ENCODE measurements at places on chromosomes 1 and 21.

GRCh38 chr1:116182019-116182714, 71.0 kb downstream of the MAB21L3 start:
- no peak for DNase-seq

DNA sequence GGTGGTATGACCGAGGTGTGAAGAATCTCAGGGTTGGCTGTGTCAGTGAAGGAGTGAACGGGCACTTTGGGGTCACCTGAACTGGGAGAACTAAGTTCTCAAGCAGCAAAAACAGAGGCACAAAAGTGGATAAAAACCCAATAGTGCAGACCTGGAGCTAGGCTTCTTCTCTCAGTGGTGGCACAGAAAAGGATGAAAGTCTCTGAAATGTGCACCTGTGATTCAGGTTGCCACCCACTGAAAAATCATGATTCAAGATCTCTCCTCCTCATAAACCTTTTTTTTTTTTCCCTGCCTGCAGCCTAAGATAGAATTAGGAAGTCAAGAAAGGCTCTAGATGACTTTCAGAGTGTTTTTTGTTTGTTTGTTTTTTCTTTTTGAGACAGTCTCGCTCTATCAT, 304.8 kb downstream of the KIF26B start:
- DNase-seq = no peak

- DNase-seq = peak; percentile 70
Observed at GRCh38 chr1:202807926-202808757, at the start of gene KDM5B. KDM5B (minus strand) TSS chr1:202808421; CDS start chr1:202808305, 116 bp downstream.

DNA sequence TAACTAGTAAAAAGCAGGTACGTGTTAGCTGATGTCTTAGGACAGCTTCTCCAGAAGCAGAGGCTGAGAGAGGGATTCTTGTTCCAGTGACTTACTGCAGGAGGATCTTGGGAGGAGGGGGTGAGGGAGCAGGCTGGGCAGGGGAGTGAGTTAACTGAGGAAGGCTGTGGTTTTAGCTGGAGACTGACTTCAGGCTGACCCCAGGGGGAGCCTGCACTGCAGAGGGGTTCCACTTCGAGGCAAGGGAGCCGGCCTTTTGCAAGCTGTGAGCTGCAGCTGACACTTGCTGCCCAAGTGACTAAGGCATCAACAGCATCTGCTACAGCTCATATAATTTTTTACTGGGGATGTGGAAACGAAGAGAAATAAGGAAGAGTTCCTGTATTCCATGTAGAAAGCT, 50.4 kb upstream of the SOD1 start:
- DNase-seq = no peak

DNA sequence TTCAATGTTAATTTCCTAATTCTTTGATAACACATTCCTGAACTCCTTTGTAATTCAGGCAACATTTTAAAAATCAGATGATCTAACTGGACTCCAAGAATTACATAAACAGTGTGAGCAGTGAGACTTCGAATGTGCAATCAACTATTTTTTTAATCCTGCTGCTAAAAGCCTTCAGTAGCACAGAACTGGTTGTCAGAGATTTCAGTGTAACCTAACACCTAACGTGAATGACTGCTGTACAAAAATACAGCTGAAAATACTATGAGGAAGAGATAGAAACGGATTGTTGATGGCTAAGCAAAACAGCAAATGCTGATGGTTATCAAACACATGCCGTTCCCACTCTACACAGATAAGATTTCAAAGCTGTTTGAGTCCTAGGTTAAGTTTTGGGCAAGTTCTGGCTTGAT, 46.1 kb downstream of the APP start:
- DNase-seq = no peak

DNA sequence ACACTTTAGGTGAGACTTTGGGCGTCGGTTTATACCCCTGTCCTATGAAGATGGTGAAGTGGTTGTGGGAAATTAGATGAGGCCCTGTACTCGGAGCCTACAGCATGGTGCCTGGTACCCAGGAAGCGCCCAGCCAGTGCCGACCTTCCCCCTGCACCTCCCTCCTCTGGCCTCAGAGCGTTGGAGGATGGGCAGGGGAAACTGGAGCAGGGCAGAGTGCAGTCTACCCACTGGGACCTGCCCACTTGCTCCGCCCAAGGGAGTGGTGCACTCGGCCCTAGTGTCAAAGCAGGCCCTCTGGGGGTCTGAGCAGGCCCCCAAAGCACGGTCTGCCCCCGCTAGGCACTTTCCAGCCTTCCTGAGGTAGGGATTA, 13.0 kb upstream of the TTC22 start:
- no peak for DNase-seq

GRCh38 chr1:22053017-22053860, 730 bp downstream of the CDC42 start:
- no peak for DNase-seq

DNA sequence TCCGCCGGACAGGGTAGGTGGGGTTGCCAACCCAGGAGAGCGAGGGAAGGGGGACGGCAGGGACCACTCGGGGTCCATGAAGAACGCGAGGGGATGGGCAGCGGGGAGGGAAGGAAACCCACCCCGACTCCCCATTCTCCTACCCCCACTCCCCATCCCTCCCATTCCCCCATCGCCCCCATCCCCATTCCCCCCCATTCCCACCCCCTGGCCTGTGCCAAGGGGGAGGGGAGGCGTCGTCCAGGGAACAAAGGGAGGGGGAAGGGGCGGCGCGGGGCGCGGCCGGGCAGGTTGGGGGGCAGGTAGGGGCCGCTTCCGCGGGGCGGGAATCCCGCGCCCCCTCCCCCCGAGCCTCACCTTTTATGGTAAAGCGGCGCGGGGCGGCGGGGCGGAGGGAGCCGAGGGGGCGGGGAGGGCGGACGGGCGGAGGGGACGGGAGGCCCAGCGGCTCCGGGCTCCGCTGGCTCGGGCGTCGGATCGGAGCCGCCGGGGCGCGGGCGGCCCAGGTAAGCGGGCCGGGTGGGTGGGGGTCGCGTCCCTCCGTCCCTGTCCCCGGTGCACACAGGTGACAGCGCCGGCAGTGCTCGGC, at the start of gene FBLIM1:
Gene FBLIM1 (plus strand): TSS at position 453 of the 589 bp plus-strand sequence. CDS start 6,189 bp downstream, outside the sequence.
- no peak for DNase-seq

DNA sequence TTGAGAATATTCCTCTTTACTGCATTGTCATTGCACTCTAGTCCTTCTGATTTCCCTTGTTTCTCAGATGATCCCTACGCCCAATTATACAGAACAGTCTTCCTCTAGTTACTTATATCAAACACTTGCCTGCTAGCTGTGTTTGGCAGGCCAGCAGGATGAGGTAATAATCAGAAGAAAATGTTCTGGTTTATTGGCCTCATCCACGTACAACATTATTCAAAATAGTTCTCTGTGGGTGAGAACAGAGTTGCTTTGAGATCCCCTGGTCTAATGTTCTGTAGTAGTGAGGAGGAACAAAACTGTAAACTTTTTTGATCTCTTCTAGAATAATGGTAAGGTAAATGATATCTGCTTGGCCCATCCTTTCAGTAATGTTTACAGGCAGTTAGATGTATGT, 22.3 kb upstream of the C1orf105 start:
- DNase-seq = no peak
